ENCODE measurements at places on chromosomes 16 and 17.
A peak's percentile ranks its signal among the peaks of the same experiment; 100 is the strongest.

- DNase-seq, result no peak
Measured at GRCh38 chr16:70444249-70445063, 5.6 kb upstream of the ST3GAL2 start.

- DNase-seq, result no peak
Measured at GRCh38 chr16:53899431-53899830, 195.5 kb downstream of the FTO start.

DNA sequence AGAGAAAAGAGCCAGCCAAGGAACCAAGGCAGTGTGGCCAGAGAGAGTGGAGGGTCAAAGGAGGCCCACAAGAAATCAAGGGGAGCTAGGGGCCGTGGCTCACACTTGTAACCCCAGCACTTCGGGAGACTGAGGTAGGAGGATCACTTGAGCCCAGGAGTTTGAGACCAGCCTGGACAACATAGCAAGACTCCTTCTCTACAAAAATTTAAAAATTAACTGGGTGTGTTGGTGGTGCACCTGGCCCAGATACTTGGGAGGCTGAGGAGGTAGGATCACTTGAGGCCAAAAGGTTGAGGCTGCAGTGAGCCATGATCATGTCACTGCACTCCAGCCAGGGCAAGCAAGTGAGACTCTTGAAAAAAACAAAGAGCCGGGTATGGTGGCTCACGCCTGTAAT lies 18.9 kb upstream of the TFAP4 start:
- no peak for DNase-seq

GRCh38 chr16:11431915-11432465 lies 86.7 kb downstream of the RMI2 start:
- DNase-seq, result no peak

GRCh38 chr16:1295465-1295864 lies 14.0 kb upstream of the UBE2I start:
- DNase-seq, result no peak

- no peak for DNase-seq
Measured at GRCh38 chr17:31807846-31808245, 51.2 kb downstream of the COPRS start.

- DNase-seq, result peak; percentile 71
Measured at GRCh38 chr17:80892019-80892855, 99.4 kb upstream of the CHMP6 start.

DNA sequence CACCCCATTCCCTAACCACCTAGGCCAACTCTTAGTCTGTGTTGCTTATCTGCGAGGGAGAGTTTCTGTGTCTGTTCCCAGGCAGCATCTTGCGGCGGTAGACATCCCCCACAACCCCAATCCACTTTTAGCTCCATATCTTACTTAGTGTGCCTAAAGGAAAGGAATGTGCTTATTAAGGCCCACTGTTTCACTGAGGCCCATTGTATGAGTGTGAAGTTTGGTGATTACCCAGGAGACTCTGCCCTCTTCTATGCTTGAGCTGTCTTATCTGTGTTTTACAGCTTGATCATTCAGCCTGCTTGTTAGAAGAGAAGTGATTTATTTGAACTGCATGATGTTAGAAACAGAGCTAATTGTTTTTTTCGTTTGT lies 10.3 kb upstream of the MLYCD start:
- DNase-seq, result no peak

- no peak for DNase-seq
Measured at GRCh38 chr17:10286324-10286723, 86.5 kb downstream of the MYH13 start.

GRCh38 chr17:2215616-2216364 lies 87.8 kb downstream of the SMG6 start:
- no peak for DNase-seq

Data from NCI-H446 (cell line).